ENCODE measurements at places on chromosomes 2 and 18. TPM values are rescaled to one million over a fixed set of nuclear protein-coding genes. Genes with fewer than 3 reads are reported as not detected.

Gene PEX13
- total RNA-seq = 19.7 TPM

Gene SERPINB3
- total RNA-seq = not detected

- no peaks in the 10 kb centered on the region for H3K4me1 ChIP-seq
- no peaks in the 10 kb centered on the region for H3K36me3 ChIP-seq
- H3K27me3 ChIP-seq = no peaks in the 10 kb centered on the region
- no peak overlapping the region for H3K27ac ChIP-seq
- no peak overlapping the region for H3K4me3 ChIP-seq
These were observed 140.7 kb upstream of the SCN7A start for GRCh38 chr2:166634706-166635105.

Gene GLI2
- total RNA-seq = 0.14 TPM

Gene RNF152
- 0.92 TPM for total RNA-seq

Gene LIMS4
- total RNA-seq = not detected

- no peak overlapping the region for H3K4me3 ChIP-seq
- H3K4me1 ChIP-seq = peaks cover 9% of the 10 kb centered on the region
- peaks cover 42% of the 10 kb centered on the region for H3K36me3 ChIP-seq
These were observed 86.3 kb downstream of the KCTD18 start for GRCh38 chr2:200423541-200423940.

Gene IL36A
- total RNA-seq = 0.23 TPM

DNA sequence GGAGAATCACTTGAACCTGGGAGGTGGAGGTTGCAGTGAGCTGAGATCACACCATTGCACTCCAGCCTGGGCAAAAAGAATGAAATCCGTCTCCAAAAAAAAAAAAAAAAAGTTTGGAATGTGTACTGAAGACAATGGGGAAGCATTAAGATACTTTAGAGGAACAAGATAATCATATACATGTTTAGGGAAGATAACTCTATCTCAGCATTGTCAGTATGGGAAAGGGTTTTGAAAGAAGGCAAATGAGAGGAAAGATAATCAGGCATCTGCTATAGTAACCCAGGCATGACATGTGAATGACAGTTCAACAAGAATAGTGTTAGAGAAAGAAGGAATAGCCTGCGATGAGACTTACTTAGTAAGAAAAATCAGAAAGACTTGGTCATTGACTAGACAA lies 112.0 kb downstream of the ATAD2B start:
- no peaks in the 10 kb centered on the region for H3K4me1 ChIP-seq
- H3K27me3 ChIP-seq = no peaks in the 10 kb centered on the region
- H3K4me3 ChIP-seq = no peak overlapping the region
- H3K36me3 ChIP-seq = peaks cover 10% of the 10 kb centered on the region
- H3K27ac ChIP-seq = no peak overlapping the region
- DNase-seq = no peak
